ENCODE measurements at places on chromosomes 3 and 15. TPM values are rescaled to one million over a fixed set of nuclear protein-coding genes. Genes with fewer than 3 reads are reported as not detected.

DNA sequence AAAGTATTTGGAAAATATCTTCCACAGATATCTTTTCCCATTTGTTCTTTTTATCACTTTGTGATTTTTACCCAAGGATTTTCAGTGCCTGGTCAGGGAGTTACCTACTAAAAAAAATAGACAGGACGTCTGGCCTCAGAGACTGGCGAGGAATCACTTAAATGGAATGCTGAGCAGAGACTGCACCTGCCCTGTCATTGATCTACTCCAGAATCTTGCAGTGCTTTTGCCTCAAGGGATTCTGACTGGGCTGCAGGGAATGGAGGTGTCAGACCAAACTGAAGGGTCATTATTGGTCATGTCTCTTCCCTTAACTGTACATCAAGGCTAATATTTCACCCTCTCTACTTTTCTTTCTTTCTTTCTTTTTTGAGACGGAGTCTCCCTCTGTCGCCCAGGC, 12.1 kb upstream of the RYR3 start:
- no peak for DNase-seq

DNA sequence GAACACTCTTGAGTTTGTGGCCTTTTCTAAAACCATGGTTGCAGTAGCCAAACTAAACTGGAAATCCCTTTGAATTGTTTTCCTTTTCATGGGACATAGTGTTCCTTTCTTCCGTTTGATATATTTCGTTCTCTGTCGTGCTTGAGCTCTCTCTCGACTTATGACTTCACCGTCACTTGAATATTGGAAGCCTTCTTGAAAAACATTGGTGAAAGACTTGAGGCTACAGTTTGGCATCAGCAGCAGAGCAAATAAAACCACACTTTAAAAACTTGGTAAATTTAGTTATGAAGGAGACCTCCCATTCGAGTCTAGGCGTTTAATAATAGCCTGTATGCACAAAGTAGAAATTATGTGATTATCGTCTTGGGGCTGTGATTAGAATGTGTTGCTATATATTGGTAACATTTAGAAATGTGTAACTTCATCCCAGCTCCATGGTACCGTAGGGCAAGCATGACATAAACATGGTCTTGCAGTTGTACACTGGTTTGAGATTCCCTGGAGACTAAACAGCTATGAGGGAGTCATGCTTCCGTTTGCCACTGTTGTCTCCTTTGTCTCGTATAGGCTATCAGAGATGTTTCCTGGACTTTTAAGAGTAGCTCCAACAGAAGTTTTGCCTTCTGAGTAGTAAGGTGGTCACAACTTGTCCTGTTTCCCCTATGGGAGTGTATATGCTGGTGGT, 122.3 kb downstream of the PTPRG start:
- DNase-seq: no peak

The PLA2G4E gene
- not detected for total RNA-seq

DNA sequence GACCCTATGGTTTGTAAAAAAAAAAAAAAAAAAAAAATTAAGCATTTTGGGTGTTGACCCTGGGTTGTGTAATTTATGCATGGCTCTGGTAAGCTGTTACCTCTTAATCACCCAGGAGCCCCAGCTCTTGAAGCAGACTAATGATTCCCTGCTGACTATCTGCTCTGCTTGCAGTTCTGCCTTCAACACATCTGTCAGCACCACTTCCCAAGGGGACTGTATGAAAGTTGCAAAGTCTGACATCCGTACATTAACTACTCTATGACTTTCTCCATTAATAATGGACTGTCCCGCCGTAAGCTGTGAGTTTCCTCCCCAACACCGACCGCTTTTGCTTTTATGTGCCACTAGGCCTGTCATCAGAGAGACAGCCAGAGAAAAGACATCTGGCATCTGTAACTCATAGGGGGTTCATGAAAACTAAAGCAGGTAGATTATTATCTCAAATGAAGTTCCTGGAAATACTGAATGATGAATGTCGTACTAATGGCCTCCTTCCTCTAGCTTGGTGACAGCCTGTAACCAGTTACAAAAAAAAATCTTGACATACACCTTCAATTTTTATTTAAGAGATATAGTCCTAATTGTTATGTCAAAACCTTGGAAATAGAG, 271.5 kb downstream of the IL5RA start:
- peak; percentile 29 for DNase-seq

The RTP1 gene
- total RNA-seq: not detected

- peak; percentile 23 for DNase-seq
Measured at GRCh38 chr3:149902498-149903139, 68.1 kb downstream of the PFN2 start.

The GATA2 gene
- total RNA-seq: 14.2 TPM

The CHRD gene
- 0.06 TPM for total RNA-seq

DNA sequence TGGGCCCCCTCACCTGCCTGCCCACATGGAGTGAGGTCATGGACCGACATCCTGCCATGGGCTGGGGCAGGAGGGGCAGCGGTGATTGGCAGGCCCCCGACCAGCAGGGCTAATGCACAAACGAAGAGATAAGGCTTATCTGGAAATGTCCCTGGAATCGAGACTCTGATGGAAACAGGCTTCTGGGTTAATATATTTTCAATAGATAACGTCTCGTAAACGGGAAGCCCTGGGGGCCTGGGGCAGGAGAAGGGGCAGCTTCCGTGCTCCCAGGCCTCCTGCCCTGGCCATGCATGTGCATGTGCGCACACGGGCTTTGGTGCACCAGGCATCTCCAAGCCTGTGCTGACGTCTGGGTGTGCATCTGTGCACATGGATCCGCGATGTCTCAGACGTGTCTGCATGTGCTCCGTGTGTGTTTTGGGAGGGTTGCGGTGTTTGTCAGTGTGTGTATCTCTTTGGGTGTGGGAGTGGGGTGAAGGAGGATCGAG, 55.1 kb downstream of the DNAJB8 start:
- no peak for DNase-seq

The TTLL13 gene
- total RNA-seq: not detected

The CORO2B gene
- total RNA-seq: 4.4 TPM

- no peak for DNase-seq
Measured at GRCh38 chr15:23912191-23912590, 225.1 kb upstream of the NDN start.

The TBC1D5 gene
- total RNA-seq: 44.5 TPM

- DNase-seq: no peak
Measured at GRCh38 chr3:21020681-21021080, 730.3 kb downstream of the ZNF385D start.

DNA sequence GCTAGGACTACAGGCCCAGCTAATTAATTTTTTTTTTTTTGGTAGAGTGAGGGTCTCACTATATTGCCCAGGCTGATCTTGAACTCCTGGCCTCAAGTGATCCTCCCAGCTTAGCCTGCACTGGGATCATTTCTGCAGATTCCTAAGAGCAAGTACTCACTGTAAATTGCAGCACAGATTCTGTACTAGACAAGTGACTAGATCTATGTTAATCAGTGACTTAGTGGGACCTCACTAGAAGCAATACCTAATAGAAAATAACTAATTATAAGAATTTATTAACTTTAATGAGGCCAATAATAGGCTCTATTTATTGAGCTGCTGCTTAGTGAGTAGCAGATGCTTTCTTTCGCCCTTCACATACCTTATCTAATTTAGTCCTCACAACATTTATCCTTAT, 10.6 kb upstream of the UTS2B start:
- no peak for DNase-seq

DNA sequence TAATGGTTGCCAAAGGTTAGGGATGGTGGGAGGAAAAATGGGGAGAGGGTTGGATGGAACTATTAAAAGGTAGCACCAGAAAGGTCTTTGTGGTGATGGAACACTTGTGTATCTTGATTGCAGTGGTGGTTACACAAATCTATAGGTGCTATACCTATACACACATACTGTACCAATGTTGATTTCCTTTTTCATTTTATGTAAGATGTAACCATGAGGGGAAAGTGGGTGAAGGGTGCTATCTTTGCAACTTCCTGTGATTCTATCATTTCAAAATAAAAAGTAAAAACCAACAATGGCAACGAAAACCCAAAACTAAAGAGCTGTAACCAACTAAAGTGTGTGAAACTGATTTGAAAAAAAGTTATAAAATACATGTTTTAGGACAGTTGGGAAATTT, 761 bp upstream of the ZNF35 start:
- no peak for DNase-seq

The FAM98B gene
- total RNA-seq: 45.0 TPM

- DNase-seq: no peak
Measured at GRCh38 chr3:179949412-179949811, 87.3 kb downstream of the PEX5L start.

- peak; percentile 85 for DNase-seq
Measured at GRCh38 chr3:157311633-157312375, 124.8 kb upstream of the PTX3 start.

The SPESP1 gene
- total RNA-seq: not detected

The NR1I2 gene
- not detected for total RNA-seq

The MST1R gene
- not detected for total RNA-seq

- DNase-seq: peak; percentile 24
Measured at GRCh38 chr15:76588811-76589747, 252.5 kb downstream of the ISL2 start.

GRCh38 chr15:77606142-77607034, 26.3 kb downstream of the LINGO1 start:
- DNase-seq: peak; percentile 60

The TEX55 gene
- not detected for total RNA-seq

The ACKR2 gene
- total RNA-seq: not detected

GRCh38 chr15:57821826-57822225, 115.3 kb downstream of the POLR2M start:
- DNase-seq: no peak

DNA sequence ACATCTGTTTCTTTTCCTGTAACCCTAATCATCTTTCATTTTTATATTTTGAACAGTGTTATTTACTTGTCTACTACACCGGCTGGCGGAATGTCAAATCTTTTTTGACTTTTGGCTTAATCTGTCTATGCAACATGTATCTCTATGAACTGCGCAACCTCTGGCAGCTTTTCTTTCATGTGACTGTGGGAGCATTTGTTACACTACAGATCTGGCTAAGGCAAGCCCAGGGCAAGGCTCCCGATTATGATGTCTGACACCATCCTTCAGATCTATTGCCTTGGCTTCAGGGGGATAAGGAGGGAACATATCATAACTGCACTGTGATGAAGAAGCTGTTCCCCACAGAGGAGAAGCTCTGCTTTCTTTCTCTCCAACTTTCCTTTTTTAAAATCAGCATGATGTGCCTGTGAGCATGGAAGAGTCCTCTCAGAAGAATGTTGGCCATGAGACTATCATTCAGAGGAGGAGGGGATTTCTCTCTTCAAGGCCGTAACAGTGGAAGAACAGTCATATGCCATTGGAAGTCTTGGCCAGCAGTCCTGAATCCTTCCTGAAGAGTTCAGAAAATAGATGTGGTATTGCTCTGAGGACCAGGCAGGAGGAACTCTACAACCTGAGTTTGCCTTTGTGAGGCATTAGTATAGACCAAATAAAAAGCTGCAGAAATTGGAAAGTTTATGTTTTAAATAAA, 69.9 kb downstream of the SEC22A start:
- no peak for DNase-seq

DNA sequence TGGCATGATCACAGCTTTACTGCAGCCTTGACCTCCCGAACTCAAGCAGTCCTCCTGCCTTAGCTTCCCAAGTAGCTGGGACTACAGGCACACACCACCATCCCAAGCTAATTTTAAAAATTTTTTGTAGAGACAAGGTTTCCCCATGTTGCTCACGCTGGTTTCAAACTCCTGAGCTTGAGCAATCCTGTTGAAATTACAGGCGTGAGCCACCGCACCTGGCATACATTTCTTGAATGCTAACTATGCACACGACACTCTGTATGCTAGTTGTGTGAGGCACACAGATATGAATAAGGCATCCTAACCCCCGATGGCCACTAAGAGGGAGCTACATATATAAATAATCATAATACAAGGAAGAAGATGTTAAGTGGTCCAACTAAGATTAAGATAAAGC, 64.9 kb downstream of the CDC25A start:
- DNase-seq: no peak

- no peak for DNase-seq
Measured at GRCh38 chr15:25797936-25798901, 64.9 kb downstream of the ATP10A start.

GRCh38 chr3:30354513-30354912, 251.9 kb upstream of the TGFBR2 start:
- no peak for DNase-seq

The CHRNA7 gene
- 3.7 TPM for total RNA-seq

GRCh38 chr3:8255725-8256124, 245.9 kb upstream of the LMCD1 start:
- peak; percentile 74 for DNase-seq

GRCh38 chr3:23743141-23743784, 62.5 kb upstream of the UBE2E1 start:
- no peak for DNase-seq

DNA sequence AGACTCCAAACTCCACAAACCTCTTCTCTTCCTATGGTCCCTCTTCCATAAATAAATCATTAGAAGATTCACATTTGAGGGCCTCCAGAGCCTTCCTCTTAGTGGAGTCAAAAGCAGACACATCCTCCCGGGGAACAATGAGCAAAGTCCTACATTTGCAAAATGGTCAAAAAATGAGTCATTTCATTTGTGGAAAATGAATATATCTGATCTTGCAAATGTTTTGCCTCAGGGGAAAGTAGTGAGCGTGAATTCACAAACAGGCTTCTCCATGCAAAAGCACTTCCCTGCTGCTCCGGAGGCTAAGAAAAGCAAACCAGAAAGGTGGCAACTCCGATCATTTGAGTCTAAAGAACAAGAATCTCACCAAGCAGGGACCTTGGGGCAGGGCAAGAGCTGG, 86.7 kb upstream of the IQSEC1 start:
- DNase-seq: no peak

GRCh38 chr15:101406526-101407195, 82.8 kb downstream of the PCSK6 start:
- DNase-seq: no peak

- no peak for DNase-seq
Measured at GRCh38 chr3:99199021-99199420, 297.5 kb upstream of the DCBLD2 start.

The BNC1 gene
- 0.46 TPM for total RNA-seq

The EBLN2 gene
- 3.8 TPM for total RNA-seq

DNA sequence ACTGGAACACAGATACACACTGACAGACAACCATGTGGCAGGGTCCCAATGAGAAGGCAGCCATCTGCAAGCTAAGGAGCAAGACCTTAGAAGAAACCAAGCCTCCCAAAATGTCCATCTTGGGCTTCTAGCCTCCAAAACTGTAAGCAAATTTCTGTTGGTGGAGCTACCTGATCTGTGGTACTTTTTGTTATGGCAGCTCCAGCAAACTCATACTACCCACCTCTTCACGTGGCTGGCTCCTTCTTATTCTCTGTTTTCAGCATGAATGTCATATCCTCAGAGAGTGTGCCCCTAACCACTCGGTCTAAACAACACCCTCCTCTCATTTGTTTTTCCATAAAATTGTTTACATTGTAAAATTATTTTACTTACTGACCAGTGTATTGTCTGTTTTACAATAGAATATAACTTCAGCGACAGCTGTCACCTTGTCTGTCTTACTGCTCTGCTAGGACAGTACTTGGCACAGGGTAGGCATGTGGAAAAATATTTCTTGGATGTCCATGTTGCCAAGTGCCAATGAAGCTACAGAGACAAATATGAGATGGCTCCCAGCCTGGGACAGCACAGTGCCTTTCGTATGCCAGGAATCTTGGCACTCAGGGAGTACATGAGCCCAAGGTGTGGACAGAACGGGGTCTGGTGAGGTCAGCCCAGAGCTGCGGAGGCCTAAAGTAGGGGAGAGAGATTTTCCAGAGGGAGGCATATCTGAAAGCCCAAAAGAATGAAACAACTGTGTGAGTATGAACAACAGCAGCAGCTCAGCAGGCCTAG, 17.4 kb upstream of the SLC25A36 start:
- no peak for DNase-seq

The CMSS1 gene
- 103 TPM for total RNA-seq

Measured in A673 (cell line).